ENCODE measurements at places on chromosomes 5 and 9.
A peak's percentile ranks its signal among the peaks of the same experiment; 100 is the strongest.

- DNase-seq: peak; percentile 48
Measured at GRCh38 chr5:57327561-57328367, 153.9 kb downstream of the GPBP1 start.

DNA sequence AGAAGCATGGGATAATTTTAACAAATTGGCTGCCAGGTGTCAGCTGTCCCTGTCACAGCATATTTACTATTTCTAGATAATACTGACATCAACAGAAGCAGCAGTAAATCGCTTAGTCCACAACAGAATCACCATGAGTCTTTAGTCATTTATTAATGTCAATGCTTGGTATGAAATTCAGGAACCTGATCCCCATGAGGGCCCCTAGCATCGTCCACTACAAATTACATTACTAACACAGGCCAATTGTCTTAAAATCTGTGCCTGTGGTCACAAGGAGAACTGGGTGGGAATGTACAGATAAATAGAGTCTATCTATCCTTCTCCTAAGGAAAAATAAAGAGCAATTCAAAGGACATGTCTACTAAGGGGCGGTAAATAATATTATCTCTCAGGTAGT, 76.1 kb downstream of the TSSK1B start:
- no peak for DNase-seq

DNA sequence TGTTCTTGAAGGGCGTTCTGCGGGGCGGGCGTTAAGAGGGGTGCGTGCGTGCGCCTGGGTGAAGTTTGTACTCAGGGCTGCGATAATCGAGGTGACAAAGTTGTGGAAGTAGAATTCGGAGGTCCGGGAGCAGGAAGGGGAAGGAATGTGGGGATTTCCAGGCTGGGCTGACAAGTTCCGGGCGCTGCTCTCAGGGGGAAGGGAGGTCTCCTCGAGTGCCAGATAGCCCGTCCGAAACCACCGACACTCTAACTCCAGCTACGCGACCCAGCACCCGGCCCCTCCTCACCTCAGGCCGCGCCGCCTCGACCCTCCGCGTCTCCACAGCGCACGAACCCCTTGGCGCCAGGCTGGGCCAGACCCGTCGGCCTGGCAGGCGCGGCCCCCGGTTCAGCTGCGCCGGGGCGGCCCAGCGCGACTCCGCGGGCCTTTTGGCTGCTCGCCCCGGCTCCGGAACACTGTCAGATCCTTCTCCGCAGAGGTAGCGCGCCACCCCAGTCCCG, at the start of gene IL6ST:
IL6ST (minus strand) TSS at position 469 of the 503 bp plus-strand sequence. CDS start 18,685 bp downstream, outside the sequence.
- DNase-seq: peak; percentile 93

DNA sequence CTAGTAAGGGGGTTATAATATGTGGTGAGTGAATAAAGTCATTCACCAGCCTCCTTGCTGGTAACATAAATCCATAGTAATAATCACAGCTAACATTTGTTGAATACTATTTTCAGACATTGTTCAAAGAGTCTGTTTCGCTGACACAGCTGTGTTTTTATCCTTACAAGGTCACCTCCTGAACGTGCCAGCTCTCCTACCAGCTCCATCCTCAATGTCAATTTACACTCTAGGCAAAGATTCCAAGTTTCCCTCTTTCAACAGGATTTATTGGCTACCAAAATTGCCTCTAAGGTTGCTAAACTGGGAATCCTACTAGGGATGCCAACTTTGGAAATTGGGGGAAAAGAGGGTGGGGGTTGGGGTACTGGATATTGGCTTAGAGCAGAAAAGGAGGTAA, 30.7 kb upstream of the SMC5 start:
- DNase-seq: no peak

DNA sequence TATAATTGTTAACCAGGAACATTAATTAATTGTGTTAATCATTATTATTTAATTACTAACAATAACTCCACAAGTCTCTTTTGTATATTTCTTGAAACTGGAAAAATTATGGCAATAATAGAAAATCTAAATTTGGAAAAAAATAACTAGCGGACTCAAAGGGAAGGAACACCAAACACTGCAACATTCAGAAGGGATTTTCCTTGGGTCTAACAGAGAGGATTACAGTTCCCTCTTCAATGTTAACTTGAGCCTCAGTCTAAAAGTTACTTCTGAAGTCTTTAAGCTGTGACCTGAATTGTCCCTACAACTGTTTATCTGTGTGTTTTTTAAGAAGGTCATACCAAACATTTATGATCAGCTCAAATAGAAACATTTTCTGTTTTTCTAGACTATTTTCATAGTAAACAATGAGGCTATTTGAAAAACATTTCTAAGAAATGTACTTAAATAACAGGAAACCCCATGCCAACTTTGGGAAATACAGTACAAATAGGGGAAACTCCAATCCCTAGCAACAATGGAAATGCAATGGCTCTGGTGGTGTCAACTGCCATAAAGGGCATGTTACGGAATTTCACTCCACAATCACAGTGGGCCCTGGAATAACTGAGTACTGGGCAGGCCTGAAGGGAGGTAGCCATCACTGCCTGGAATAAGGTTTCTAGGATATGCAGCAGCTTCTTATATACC, 61.2 kb downstream of the MCTP1 start:
- DNase-seq: no peak

- DNase-seq: peak; percentile 96
Measured at GRCh38 chr5:55160493-55161209, 680 bp downstream of the GPX8 start.

- no peak for DNase-seq
Measured at GRCh38 chr5:76269259-76269931, 133.7 kb upstream of the IQGAP2 start.

- no peak for DNase-seq
Measured at GRCh38 chr5:22850981-22851380, 2.2 kb downstream of the CDH12 start.

GRCh38 chr5:175377816-175378215, 66.2 kb downstream of the DRD1 start:
- DNase-seq: no peak

- no peak for DNase-seq
Measured at GRCh38 chr5:74384851-74385250, 255.7 kb downstream of the ENC1 start.

DNA sequence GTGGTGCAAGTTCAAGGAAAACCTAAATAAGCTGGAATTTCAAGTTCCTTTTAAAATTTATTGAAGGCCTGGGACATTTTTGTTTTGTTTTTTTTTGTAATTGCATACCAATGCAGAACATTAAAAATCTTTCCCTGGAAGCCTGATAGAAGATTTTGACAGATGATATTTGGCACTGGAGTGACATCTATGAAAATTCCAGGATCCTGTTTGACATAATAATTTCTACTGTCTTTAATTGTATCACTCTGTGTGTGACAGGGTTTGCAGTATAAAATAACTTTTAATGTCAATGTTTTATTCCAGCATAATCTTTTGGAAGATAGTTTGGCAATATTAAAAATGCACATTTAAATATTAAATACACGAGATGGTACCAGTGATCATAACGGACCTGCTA, 514.2 kb upstream of the ACO1 start:
- no peak for DNase-seq

DNA sequence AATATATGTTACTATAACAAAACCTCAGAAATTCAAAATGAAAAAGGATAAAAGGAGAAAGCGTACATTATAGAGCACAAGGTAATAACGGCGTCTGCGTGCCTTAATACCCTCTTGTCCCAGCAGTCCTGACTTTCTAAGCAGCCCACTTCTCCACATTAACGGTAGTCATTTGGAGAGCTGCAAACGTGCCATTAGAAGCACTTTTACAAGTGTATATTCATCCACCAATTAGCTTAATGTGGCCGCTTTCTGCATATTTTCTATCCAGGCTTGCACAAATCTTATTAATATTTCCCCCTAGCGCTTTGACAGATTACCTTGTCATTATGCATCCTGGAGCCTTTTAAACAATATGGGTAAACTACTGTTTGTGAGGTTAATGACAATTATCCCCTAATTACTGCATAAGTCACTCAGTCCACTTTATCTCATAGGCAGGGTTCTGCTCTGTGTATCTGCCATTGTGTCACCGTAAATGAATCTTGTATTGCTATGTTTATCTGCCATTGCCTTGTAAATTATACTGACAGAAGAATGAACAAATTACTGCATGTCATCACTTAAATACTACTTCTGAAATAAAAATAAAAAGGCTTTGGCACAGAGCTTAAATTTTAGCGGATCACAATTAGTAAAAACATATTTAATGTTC, 421.3 kb downstream of the BNC2 start:
- no peak for DNase-seq

DNA sequence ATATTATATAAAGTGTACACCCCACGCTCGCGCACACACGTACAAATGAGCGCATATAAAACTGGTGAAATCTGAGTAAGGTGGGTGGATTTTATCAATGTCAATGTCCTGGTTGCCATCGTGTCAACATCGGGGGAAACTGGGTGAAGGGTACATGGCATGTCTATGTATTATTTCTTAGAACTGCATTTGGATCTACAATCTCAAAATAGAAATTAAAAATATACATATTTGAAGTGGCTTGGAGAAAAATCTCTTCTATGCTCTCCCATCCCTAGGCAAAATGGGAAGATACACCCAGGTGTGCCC, 763 bp upstream of the WHRN start:
- no peak for DNase-seq

DNA sequence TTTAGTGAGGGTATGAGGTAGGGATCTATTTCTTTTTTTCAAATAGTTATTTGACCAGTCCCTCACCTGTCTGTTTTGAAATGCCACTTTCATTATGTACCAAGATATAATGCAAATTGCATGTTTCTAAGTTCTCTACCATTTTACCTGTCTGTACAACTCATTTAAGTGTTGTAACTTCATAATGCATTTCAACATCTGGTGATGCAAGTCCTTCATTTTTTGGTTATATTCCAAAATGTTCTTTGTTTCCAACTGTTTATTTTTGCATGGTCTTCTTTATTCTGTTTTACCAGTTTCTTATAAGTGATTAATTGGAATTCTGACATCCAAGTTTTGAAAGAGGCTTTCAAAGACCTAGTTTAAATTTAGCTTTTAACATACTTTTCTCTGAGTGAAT, 26.8 kb downstream of the TDRD7 start:
- DNase-seq: peak; percentile 34

GRCh38 chr9:124879226-124879625, 17.3 kb downstream of the ARPC5L start:
- DNase-seq: no peak

DNA sequence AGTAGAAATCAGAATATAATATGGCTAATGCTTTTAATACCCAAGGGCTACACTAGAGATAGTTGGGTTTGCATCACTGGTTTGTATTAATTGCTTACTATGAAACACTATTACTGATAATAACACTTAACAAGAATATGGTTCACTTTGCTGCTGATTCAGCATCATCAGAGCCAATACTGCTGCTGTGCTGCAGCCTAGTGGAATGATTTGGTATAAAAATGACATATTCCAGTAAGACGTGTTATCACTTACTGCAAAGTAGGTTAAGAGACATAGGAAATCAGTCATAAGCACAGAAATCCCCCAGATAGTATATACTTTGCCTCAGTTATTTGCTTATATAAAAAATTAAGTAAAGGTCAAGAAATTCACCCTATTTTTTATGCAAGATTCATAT, 2.8 kb downstream of the CDH10 start:
- DNase-seq: peak; percentile 8

- no peak for DNase-seq
Measured at GRCh38 chr5:131685516-131686171, 50.6 kb upstream of the RAPGEF6 start.

DNA sequence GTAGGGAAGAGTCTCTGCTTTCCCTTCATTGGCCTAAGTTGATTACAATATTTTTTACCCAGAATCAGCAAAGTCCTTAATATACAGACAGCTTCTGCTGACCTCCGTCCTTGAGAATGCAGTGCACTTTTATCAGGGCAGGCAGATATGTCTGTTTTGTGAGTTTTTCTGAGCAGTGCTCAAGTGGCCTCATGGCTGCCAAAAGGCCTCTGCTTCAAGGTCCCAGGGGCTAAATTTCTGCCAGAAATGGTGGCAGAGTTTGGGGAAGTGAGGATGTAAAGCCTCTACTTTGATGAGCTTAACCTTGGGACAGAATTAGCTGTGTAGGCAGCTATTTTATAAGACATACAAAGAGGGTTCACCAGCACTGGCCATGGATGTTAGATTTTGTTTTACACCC, 275.8 kb downstream of the ADAMTSL1 start:
- DNase-seq: no peak

GRCh38 chr5:169127431-169127830, 173.5 kb downstream of the SLIT3 start:
- DNase-seq: no peak

- DNase-seq: no peak
Measured at GRCh38 chr5:30505014-30505886, 688.2 kb upstream of the CDH6 start.

GRCh38 chr9:37911271-37911681, 7.3 kb upstream of the SLC25A51 start:
- peak; percentile 45 for DNase-seq

GRCh38 chr5:153659039-153659736, 168.7 kb downstream of the GRIA1 start:
- DNase-seq: peak; percentile 70

GRCh38 chr9:110886832-110887231, 151.4 kb downstream of the LPAR1 start:
- peak; percentile 62 for DNase-seq

Data from cardiac fibroblast (primary cell).